ENCODE measurements at places on chromosomes 12 and 14. TPM values are rescaled to one million over a fixed set of nuclear protein-coding genes. Genes with fewer than 3 reads are reported as not detected.

LRRC10 gene
- not detected for total RNA-seq

GPR132 gene
- total RNA-seq, result 7.2 TPM

B4GALNT3 gene
- 20.6 TPM for total RNA-seq

OTUB2 gene
- 1.9 TPM for total RNA-seq

KRT78 gene
- total RNA-seq, result not detected

RACGAP1 gene
- 13.7 TPM for total RNA-seq

EGLN3 gene
- total RNA-seq, result 10.5 TPM

SDSL gene
- total RNA-seq, result 12.8 TPM

PLXNC1 gene
- 28.0 TPM for total RNA-seq

IFNG-AS1 gene
- not detected for total RNA-seq

CIROP gene
- not detected for total RNA-seq

BHLHE41 gene
- total RNA-seq, result 125 TPM

MAPKAPK5 gene
- 39.4 TPM for total RNA-seq

LDHB gene
- 382 TPM for total RNA-seq

INHBE gene
- not detected for total RNA-seq

TMTC1 gene
- total RNA-seq, result 24.8 TPM

VRTN gene
- total RNA-seq, result not detected

BDKRB2 gene
- total RNA-seq, result 1.3 TPM

SP1 gene
- total RNA-seq, result 91.1 TPM

MMP14 gene
- total RNA-seq, result 124 TPM

SUSD6 gene
- total RNA-seq, result 80.1 TPM

BCL11B gene
- total RNA-seq, result 2.3 TPM

ST8SIA1 gene
- total RNA-seq, result 9.1 TPM

NDRG2 gene
- total RNA-seq, result 92.7 TPM

ASB2 gene
- 2.4 TPM for total RNA-seq

LRTM2 gene
- total RNA-seq, result not detected

RIMBP2 gene
- total RNA-seq, result 0.27 TPM

LGMN gene
- total RNA-seq, result 158 TPM

OASL gene
- 21.1 TPM for total RNA-seq

KLHDC1 gene
- 7.4 TPM for total RNA-seq

CIPC gene
- 28.4 TPM for total RNA-seq

ESPL1 gene
- 2.2 TPM for total RNA-seq

CMA1 gene
- total RNA-seq, result 2.4 TPM

ACRBP gene
- 7.2 TPM for total RNA-seq

MMP19 gene
- 35.2 TPM for total RNA-seq

KLRC3 gene
- total RNA-seq, result not detected

CAPZA3 gene
- total RNA-seq, result not detected

RALGAPA1 gene
- total RNA-seq, result 64.9 TPM

ZNF219 gene
- 46.1 TPM for total RNA-seq

RNASE2 gene
- total RNA-seq, result 6.0 TPM

NID2 gene
- 14.6 TPM for total RNA-seq

DBX2 gene
- 0.12 TPM for total RNA-seq
